ENCODE measurements at places on chromosomes 2 and 18. TPM values are rescaled to one million over a fixed set of nuclear protein-coding genes. Genes with fewer than 3 reads are reported as not detected.

DNA sequence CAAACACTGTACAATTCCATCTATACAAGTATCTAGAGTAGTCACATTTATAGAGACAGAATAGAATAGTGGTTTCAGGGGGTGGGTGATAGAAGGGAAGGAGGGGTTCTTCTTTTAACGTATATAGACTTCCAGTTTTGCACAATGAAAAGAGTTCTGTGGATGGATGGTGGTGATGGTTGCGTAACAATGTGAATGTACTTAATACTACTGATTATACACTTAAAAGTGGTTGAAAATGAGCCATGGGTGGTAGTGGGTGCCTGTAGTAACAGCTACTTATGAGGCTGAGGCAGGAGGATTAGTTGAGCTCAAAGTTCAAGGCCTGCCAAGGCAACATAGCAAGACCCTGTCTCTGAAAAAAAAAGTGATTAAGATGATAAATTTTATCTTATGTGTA, 85.8 kb downstream of the SETBP1 start:
- no peak for DNase-seq

The RAB6C gene
- total RNA-seq: not detected

DNA sequence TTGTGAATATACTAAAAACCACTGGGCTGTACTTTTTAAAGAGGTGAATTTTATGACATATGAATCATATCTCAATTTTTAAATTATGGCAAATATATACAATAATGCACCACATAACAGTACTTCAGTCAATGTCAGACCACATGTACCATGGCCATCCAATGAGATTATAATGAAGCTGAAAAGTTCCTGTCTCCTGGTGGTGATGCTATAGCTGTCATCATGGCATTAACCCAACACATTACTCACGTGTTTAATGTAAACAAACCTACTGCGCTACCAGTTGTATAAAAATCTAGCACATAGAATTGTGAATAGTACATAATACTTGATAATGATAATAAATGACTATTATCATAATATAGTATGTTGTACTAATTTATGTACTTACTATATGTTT, 77.6 kb upstream of the ID2 start:
- DNase-seq: no peak

GRCh38 chr18:30533716-30534115, 508.8 kb downstream of the DSC3 start:
- DNase-seq: no peak

- DNase-seq: peak; percentile 33
These were observed 124.1 kb downstream of the METTL8 start for GRCh38 chr2:171309455-171310286.

The NYAP2 gene
- total RNA-seq: 0.07 TPM

The REG3A gene
- total RNA-seq: not detected

The FBXO48 gene
- 2.9 TPM for total RNA-seq

The KIAA2012 gene
- total RNA-seq: not detected

DNA sequence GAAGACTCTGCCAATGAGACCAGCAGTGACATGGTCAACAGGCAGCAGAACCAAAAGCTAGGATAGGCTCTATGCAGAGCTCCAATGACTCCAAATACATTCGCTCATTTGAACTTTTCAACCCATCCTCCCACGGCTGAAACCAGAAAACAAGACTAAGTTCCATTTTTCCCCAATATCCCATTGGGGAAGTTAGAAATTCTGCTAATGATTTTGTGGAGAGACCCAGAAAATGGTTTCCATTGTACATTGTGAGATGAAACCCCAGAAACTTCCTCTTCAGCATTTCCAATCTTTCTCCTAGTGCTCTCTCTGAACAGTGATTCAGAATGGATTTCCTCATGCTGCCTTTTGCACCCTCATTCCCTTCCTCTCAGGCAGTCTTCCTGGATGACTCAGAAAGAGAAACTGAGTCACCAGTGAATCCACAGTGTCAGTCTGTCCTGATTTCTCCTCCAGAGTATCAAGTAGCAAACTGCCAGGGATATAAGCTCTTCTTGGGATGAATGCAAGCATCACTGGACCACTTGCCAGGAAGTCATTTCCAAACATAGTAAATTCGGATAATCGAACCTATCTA, 467.7 kb upstream of the ID2 start:
- DNase-seq: no peak

The RAB27B gene
- 0.43 TPM for total RNA-seq

GRCh38 chr2:20080839-20081415, 29.5 kb upstream of the LAPTM4A start:
- DNase-seq: peak; percentile 85

- DNase-seq: no peak
These were observed 101.8 kb downstream of the SLC39A10 start for GRCh38 chr2:195758846-195759245.

The MDH1B gene
- 3.9 TPM for total RNA-seq

- DNase-seq: no peak
These were observed 291.1 kb downstream of the ARHGAP15 start for GRCh38 chr2:143420313-143420712.

The RAB3GAP1 gene
- 71.2 TPM for total RNA-seq

The FER1L5 gene
- total RNA-seq: 1.7 TPM

The SNED1 gene
- 0.11 TPM for total RNA-seq

GRCh38 chr2:157181234-157181633, 76.3 kb upstream of the GALNT5 start:
- no peak for DNase-seq

DNA sequence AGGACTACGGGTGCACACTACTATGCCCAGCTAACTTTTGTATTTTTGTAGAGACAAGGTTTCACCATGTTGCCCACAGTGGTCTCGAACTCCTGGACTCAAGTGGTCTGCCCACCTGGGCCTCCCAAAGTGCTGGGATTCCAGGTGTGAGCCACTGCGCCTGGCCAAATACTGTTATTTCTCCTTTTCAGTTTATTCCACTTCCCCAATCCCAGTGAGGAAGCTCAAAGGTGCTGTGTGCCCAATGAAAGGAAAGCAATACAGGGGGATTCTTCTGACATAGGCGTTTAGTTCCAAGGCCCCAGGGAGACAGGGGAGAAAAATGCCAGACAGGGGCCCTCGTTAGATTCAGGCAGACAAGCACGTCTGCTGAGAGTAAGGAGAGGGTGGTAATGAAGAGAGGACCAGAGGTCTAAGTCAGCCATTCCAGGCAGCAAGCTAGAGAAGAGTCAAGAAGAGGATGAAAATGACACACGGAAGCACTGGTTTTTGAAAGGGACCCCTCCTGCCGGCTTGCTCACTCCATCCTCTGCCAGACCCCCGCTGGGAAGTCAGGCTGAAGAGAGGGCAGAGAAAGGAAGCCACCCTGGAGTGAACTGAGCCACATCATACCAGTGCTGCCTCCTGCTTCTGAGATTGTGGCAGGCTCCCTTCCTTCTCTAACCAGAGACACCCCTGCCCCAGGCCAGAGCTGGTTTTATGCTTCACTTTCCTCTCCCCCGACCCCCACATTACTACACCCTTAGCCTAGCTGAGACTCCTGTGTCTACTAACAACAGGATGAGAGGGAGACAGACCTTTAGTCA, 6.7 kb downstream of the INO80C start:
- peak; percentile 17 for DNase-seq

The KCNG2 gene
- 0.99 TPM for total RNA-seq

- DNase-seq: no peak
These were observed 97.1 kb upstream of the ZNF521 start for GRCh38 chr18:25449046-25449445.

The CHPF gene
- 27.7 TPM for total RNA-seq

The SERPINB12 gene
- not detected for total RNA-seq

The BCL2L11 gene
- total RNA-seq: 46.9 TPM

- DNase-seq: no peak
These were observed 326.9 kb upstream of the SMIM21 start for GRCh38 chr18:75754433-75754832.

The RMND5A gene
- total RNA-seq: 74.5 TPM

DNA sequence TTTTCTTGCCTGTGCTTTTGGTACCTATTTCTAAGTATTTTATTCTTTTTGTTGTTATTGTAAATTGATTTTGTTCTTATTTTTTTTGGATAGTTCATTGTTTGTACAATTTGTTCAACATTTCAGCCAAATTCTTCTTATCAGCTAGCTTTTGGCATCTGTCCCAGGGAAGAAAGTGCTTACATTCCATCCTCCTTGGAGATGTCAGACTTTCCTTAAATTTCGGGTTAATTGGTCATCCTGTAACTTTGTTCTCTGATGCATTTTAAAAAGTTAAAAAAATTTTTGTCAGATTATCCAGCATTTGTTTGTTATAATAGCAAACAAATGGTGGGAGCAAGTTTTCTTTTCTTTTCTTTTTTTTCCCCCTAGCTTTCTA, 60.3 kb downstream of the PTH2R start:
- no peak for DNase-seq

GRCh38 chr2:55155764-55156281, 76.3 kb downstream of the CLHC1 start:
- no peak for DNase-seq

GRCh38 chr2:207012461-207012860, 73.1 kb downstream of the CPO start:
- DNase-seq: no peak

The FHL2 gene
- 17.8 TPM for total RNA-seq

DNA sequence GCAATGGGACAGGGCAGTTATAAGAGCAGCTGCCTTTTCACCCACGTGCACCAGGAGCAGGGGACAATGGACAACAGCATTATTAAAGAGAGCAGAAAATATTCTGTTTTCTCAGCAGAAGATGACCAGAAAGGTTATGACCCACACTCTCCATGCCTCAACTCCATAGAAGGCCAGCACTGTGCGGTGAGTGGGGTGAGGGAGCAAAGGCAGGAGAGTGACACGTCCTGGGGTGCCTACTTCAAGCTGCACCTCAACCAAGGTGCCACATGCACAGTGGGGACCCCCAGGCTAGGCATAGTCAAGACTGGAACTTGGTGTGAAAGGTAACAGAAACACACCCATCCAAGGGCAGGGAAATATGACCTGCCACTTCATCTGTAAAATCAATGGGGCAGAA, 50.4 kb downstream of the POLR1A start:
- DNase-seq: no peak

The TMEM178A gene
- 19.2 TPM for total RNA-seq

DNA sequence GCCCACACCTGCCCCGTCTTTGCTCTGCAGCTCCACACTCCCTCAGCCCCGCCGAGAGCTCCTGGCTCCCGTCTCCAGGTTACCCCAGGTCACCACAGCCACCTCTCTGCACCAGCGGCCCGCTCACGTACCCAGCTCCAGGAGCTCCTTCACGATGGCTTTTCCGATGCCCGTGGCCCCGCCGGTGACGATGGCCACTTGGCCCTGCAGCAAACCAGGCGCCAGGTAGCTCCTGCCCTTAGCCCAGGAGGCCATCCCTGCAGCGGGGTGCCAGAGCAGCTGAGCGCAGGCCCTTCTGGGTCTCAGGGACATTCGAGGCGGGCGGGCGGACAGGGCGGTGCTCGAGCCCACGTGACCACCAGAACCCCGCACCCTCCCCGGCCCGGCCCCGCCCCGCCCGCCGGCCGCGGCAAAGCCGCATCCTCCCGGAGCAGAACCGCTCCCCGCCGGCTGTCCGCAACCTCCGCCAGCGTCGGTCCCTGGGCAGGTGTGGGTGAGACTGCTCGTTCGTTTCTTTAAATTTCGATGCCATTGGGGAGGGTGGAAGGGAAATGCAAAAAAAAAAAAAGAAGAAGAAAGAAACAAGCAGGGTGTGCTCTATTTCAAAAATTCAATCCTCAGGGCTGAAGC, at the start of the genes PECR and TMEM169:
Gene PECR, minus strand, starts transcription at position 323 of the 630 bp plus-strand sequence. Its CDS starts 68 bp downstream, at position 255.
Gene TMEM169, plus strand, starts transcription at position 433 of the 630 bp plus-strand sequence. CDS start 14,045 bp downstream, outside the sequence.
- peak; percentile 93 for DNase-seq

The POTEJ gene
- 0.21 TPM for total RNA-seq

GRCh38 chr2:29619689-29620088, 301.7 kb downstream of the ALK start:
- no peak for DNase-seq

DNA sequence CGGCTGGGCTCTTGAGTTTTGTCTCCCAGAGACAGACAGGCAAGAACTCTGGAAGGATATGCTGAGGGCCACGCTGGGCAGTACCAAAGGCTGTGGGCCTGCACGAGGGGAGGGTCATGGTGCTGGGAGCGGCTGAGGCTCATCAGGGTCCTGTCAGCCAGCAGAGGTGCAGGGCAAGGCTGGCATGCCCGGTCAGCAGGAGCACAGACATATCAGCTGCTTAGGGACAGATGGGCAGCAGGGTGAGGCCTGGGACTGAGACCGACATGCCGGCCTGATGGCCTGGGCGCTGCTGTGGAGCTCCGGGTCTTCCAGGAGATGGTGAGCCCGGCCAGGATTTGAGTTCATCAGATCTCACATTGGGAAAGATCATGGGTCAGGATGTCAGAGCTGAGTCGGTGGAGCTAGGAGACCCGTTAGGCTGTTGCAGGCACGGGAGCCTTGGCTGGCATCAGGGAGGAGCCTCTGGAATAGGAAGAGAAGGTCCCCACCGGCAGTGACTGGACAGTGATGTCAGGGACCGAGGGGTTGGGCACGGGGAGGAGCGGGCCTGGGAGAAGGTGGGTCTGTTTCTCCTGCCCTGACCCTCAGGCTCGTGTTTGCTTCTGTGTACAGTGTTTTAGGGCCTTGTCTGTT, 18.8 kb downstream of the CNDP2 start:
- DNase-seq: no peak

The GPC1 gene
- 65.0 TPM for total RNA-seq

DNA sequence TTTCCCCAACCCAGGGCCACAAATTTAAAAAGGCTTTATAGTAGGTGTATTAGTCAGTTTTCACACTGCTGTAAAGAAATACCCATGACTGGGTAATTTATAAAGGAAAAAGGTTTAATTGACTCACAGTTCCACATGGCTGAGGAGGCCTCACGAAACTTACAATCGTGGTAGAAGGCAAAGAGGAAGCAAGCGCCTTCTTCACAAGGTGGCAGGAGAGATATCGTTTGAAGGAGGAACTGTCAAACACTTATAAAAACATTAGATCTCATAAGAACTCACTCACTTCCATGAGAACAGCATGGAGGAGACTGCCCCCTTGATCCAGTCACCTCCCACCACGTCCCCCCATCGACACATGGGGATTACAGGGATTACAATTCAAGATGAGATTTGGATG, 70.4 kb downstream of the FECH start:
- no peak for DNase-seq

The SLC5A7 gene
- 0.04 TPM for total RNA-seq

GRCh38 chr18:2573408-2573807, 2.1 kb downstream of the NDC80 start:
- DNase-seq: no peak

The SRBD1 gene
- 37.2 TPM for total RNA-seq

- DNase-seq: no peak
These were observed 102.9 kb downstream of the CABLES1 start for GRCh38 chr18:23238152-23238531.

DNA sequence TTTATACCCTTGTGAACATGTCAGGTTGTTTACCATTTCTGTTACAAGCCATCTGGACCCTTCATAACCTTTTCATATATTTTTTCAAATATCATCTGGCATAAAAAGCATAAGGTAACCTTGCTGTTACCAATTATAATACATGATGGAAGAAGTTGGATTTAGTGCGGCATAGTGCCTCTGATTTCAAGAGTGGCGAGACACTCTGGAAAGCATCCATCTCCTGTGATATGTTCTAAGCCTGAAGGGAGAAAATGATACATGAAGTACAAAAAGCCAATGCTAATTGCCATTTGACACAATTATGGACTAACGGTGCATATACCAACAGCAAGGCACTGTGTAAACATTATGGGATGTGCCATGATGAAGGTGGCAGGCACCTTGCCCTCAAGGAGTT, 75.1 kb downstream of the DCC start:
- no peak for DNase-seq
